ENCODE measurements at places on chromosomes 1 and 21.

GRCh38 chr1:200128944-200129879 is 101.7 kb downstream of the NR5A2 start:
- no peak for DNase-seq

- no peak for DNase-seq
These were observed 1546.5 kb downstream of the NCAM2 start for GRCh38 chr21:22544747-22545146.

GRCh38 chr21:32387151-32387550 is 5.7 kb downstream of the URB1 start:
- no peak for DNase-seq

DNA sequence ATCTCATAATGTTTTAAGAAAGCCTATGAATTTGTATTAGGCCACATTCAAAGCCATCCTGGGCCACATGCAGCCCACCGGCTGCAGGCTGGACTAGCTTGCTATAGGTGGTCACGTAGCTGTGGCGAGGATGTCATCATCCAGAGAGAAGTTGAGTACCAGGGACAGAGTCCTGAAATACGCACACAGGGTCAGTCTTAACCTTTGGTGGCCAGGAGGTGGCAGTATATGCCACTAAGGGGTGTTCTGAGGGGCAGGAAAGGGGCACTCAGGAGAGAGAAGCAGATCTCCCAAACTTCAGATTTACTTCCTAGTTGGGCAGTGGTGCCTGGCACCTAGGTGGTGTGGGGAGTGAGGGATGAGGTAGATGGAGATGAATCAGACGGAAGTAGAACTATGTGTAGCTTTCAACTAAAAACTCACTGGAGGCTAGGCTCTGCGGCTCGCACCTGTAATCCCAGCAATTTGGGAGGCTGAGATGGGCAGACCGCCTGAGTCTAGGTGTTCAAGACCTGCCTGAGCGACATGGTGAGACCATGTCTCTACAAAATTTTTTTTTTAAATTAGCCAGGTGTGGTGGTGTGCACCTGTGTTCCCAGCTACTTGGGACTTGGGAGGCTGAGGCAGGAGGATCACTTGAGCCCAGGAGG is 16.3 kb upstream of the CDK18 start:
- DNase-seq, result peak; percentile 57

DNA sequence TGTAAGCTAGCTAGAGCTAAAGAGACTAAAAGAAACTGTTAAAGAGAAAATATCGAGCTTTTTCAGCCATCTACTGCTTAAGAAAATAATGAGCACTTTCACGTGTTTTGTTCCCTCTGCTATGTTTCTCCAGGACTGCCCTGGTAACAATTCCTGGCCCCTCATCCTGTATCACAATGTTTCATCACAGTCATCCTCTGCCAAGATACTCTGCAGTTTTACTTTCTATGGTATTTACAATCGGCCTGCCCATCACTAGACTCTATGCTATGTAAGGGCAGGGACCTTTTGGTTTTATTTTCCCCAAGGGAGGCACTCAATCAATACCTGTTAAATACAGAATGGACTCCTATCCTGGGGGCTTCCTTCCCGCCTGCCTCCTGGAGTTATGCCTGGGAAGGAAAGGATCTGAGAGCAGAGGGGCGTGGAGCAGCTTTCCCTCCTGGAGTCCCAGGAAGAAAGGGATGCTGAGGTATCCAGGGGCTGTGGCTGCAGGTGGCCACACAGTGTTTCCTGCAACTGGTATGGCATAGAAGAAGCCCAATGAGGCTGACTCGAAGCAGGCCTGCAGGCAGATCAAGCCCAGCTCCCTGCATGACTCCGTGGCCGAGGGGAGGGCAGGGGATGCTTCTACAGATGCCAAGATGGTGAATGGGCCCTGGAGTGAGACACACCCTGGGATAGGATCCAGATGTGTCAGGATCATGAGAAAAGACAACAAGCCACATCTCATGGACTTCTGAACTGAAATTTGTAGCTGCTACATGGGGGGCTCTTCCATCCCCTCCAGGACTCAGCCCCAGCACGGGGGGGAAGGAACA is 52.9 kb downstream of the MATN1 start:
- no peak for DNase-seq

GRCh38 chr1:227895828-227896685 is 51.7 kb downstream of the WNT9A start:
- DNase-seq, result peak; percentile 38

DNA sequence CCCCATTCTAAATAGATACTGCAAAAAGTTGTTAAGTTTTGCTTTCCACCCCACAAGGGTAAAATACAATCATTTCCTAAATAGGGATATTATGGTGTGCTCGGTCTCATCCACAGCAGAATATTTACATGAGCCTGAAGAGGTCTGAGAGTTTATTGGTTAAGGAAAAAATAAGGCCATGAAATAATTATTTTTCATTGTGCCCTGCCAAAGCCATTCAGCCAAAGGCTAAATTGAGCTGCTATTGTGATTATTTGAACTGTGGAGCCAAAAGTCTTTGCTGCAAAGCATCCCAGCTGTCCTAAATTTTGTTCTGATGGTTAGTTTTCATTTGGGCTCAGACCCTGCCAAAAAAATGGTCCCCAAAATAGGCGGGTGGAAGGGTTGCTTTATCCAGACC is 298.7 kb upstream of the ESRRG start:
- DNase-seq, result no peak
